ACHN (cell line): ENCODE measurements at places on chromosomes 7 and 10.
A peak's percentile ranks its signal among the peaks of the same experiment; 100 is the strongest.

DNA sequence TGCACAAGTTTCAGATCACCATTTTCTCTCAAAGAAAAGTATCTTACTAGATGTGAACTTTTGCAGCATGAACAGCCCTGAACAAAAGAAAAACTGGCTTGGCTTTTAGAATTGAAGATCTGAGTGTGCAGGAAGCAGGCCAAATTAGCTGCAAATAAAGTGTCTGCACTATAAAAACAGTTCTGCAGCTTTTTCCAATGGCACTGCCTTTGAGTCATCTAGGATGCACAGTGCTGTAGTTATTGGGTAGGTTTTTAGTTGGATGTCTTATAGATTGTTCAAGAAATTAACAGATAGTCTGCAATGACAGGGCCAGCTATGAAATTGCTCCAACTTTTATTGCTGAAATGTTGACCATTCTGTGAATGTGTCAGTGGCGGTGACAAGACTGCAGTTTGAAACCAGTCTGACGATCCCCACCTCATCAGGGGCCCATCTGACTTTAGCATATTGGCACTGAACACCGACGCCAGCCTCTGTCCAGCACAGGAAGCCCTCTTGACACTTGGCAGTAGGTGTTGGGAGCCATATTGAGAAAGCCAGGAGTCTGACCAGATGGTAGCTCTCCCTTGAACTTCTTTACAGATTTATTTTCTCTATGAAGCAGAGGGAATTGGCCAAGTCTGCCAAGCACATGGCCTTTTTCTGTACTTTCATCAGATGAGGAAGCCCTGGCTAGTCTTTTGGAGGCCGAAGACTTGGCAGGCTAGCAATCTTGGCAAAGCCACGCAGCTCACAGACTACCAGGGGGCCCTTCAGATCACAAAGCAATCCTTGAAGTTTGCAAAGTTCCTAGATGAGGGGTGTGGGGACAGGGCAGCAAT lies 490.6 kb downstream of the NEBL start:
- DNase-seq = no peak

DNA sequence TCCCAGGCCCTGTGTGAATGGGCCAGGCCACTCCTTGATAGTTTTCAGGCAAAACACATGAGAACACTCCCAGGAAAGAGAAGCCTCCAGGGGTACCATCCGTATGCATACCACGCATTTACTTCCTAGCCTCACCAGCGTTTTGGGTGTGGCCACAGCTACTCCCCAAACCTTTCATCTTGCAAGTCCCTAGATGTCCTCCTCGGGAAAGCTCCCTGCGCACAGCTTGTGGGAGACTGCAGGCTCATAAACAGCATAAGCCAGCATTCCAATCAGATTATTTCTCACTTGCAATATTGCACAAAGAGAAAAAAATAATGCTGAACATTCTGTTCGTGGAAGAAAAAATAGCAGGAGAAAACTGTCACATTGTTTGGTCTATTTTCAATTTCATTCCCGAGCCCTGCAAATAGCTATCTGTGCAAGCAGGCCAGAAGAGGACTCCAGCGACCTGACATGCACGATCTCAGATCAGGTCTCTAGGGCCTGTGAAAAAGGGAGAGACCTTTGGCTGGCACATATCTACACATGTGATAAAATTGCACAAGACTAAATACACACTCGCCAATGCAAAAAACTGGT lies 175.6 kb downstream of the PLXNA4 start:
- no peak for DNase-seq

- DNase-seq = no peak
Observed at GRCh38 chr10:45354261-45354660, 19.8 kb upstream of the ALOX5 start.

DNA sequence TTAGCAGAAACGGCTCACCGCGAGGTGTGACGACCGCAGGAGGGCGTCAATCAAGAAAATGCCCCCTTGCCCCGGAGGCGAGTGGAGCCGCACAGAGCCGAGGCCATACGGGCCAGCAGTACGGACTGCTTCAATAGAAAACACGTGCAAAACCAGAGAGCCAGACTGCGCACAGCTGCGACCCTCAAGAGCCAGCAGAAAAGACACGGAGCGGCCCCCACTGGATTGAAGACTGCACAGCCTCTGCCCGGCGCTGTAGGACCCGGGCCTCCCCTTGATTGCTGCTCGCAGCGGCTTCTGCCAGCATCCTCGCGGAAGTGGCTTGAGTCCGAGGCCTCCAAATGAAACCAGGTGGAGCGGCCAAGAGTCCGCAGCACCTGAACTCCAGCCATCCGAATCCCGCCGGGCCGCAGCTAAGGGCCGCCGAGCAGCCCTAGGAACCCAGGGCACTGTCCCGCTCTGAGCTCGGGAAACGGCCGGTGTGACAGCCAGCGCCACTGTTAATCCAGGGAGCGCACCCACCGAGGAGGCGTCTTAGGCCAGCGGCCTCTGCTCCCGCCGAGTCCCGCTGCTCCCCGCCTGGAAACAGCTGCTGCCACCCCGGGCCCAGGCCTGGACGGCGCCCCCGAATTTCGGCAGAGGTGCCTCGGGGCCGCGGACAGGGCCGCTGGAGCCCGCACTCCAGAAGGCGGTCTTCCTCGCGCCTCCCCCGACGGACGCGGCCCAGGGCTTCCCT lies 660 bp upstream of the HHEX start:
- DNase-seq = no peak

- no peak for DNase-seq
Observed at GRCh38 chr10:109931163-109931562, 7.9 kb upstream of the XPNPEP1 start.

- no peak for DNase-seq
Observed at GRCh38 chr10:89683883-89684282, 17.5 kb upstream of the KIF20B start.

DNA sequence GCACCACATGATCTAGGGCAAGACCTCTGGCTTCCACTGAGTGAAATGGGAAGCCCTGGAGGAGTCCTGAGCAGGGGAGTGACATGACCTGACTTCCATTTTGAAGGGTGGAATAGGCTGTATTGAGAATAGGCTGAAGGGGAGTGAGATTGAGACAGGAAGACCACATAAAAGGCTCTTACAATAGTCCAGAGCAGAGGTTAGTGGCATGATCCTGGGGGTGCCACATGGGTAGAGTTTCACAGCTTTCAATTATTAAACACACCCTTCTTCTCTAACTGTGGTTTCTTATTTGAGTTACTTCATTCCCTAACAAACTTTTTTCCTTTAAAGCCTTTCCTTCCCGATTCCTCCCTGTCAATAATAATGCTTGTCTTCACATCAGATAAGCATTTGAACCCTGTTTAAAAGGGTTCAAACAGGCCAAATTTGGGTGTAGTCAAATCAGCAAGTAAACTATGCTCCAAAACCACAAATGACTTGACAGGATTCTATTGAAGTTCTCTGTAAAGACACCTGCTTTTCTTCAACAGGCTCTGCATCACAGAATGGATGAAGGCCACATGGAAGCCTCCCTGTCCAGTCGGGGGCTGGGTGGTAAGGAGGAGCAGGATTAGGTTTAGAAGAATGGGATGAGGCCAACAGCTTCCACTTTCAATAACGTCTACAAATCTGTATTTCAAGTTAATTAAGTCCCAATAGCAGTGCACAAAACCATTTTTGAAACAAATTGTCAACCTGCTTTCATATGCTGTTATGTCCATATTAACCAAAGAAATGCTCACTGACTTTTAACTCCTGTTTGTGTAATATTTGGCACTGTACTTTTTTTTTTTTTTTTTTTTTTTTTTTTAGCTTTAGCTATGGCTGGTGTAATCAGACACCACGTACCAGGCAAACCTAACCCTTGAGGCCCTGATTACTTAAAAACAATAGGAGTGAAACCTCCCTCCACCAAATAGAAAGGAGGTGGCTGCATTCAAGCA lies 131.9 kb downstream of the NRCAM start:
- DNase-seq = no peak

GRCh38 chr10:112721080-112721698 lies 228.9 kb upstream of the TCF7L2 start:
- DNase-seq = peak; percentile 65

DNA sequence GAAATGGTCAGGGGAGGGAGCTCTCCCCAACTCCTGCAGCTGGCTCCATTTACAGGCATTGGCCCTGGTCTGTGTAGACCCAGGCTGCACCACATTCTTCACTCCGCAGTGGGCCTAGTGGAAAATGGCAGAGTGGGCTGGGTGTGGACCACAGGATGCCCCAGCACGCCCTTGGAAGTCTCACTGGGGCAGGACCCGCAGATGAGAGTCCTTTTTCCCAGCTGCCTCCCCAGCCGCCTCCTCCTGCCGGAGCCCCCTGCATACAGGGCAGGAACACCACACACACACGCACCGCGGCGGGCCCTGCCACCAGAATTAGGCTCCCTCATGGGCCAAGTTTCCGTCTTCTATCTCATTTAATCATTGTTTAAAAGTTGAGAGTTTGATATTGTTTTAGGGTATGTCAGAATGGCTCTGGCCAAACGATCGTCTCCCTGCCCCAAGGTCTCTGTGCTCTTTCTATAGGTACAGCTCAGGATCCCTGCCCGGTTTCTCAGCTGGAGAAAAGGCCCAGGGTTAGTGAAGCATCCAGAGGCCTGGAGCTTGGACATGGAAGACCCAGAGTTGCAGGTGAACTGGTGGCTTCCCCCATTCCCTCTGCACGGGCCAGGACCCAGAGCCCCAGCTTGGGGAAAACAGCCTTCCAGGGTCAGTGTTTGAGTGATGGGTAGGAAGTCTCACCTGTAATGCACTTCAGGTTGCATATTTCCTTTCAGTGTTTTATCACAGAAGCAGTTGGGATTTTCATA lies 42.0 kb downstream of the ZNF467 start:
- no peak for DNase-seq

GRCh38 chr10:78995987-78996791 lies 72.6 kb upstream of the ZMIZ1 start:
- no peak for DNase-seq

DNA sequence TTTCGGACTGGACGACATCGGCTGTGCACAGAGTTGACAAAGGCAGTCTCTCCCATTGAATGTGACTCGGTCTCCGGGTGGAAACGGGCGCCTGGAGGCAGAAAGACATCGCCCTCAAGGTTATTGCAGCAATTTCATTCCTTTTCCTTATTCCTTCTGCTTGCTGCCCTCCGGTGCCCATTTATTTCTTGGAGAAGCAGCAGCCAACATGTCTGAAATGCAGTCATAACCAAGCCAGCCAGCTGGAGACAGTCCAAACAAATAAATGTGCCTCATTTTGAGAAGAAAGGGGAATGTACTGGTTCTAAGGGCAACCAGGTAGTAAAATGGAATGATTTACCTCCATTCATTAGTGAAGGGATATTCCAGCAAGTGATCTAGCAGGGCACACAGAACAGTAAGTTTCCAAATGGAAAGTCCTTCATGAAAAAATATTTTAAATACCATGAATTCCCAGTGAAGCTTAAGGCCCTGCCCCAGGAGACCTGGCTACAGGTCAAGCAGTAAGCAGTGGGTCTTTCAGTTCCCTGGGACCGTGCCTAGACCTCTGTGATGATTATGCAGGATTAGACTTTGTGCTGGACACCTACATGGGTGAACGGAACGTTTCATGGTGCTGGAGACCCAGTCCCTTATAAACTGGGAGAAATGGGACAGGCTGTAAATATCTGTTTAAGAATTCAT lies 86.6 kb downstream of the ABLIM1 start:
- no peak for DNase-seq

DNA sequence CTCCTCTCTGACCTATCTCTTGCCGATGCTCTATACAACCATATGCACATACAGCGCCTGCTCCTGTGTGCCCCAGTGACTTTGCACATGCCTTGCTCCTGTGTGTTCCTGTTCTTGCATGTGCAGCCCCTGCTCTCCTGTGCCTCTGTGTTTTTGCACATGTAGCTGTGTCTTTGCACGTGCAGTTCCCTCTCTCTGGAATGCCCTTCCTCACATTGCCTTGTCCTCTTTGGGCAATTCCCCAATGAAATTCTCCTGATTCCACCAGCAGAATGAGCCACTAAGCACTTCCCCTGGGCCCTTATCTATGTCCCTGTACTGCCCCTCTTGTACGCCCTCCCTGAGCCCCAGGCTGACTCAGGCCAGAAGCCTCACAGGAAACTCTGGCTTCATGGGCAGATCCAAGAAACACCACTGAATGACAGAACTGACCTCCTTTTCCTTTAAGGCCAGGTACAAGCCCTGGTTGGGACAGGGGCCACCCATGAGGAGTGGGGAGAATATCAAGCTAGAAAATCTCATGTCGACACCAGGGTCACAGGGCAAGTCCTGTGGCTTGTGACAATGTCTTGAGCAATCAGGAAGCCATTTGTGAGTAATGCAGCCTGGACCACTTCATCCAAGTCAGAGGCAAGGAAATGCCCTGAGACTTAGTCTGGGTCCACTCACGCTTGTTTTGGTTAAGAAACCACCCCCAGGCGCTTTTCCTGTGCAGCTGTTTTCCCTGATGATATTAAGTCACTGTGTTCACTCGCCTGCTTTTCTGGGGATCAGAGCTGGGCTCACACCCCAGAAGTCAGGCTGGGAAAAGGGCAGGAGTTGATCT lies 1.9 kb upstream of the ARHGAP22 start:
- DNase-seq = peak; percentile 80

DNA sequence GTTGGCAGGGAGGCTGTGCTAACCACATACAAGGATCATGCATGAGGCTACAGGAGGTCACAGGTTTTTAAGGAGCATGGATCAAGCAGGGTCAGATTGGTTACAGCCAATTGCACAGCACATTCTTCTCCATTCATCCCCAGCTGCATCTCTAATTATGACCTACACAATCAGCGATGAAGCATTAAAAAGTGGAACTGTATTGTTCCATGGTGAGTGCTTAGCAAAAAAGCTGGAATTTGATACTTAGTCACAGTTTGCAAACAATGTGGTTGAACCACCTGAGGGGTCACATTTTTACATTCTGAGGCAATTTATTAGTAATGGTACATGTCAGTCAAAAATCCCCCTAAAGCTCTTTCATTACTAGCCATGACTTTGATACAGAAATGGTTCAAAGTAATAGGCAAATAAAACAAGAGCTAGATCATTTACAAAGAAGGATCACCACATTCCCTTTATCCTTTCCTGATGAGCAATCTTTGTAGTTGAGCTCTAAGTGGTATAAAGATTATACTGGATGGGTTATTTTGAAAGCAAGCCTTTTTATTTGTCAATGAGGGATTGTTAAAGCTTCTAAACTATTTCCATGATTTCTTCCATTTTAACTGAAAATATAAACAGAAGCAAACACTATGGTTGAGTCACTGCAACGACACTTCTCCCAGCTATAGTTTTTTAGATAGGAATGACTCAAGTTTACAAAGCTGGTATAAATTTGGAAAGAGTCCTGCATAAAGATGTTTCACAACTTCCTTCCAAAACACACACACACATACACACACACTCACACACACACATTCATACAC lies 217.8 kb upstream of the SEMA3A start:
- DNase-seq = peak; percentile 90

DNA sequence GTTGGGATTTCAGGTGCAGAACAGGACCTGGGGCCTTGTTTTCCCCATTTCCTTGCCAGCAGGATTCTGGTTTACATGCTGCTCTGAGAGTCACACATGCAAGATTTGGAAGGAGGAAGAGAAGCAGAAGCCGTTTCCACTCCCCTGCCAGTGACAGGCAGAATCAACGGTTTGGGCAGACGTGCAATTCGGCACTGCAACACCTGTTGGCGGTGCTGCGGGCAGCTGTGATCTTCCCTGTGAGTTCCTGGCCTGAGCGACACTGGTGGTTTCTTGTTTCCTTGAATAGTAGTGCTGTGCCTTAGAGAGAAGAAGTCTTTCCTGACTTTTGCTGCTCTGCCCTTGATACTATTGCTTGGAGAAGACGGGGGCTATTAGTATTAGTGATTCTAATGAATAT lies 1126.2 kb downstream of the TYW1 start:
- DNase-seq = no peak
